ENCODE measurements at places on chromosomes 16 and 17.

GRCh38 chr17:31566992-31567373 lies 175.5 kb downstream of the RAB11FIP4 start:
- DNase-seq = no peak

DNA sequence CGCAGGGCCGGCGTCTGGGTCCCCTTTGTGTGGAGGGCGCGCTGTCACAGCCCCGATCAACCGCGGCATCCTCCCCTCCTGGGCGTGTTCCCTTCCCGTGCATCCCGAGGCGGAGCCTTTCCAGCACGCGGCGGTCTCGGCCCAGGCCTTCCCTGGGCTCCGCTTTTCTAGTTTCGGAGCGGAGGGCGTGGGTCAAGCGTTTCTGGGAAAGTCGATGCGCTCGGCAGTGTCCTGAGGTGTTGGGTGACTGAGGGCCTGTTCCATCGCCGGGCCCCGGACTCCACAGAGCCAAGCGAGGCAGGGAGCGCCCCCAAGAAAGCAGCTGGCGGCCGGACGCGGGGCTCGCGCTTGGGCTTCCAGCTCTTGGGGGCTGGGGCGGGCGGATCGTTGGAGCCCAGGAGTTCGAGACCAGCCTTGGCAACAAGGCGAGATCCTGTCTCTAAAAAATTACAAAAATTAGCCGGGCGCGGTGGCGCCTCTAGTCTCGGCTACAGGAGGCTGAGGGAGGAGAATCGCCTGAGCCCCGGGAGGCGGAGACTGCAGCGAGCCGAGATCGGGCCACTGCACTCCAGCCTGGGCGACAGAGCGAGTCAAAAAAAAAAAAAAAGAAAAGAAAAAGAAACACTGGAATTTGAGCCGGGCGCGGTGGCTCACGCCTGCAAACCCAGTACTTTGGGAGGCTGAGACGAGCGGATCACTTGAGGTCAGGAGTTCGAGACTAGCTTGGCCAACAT lies 806 bp downstream of the IFT140 start:
- no peak for DNase-seq

DNA sequence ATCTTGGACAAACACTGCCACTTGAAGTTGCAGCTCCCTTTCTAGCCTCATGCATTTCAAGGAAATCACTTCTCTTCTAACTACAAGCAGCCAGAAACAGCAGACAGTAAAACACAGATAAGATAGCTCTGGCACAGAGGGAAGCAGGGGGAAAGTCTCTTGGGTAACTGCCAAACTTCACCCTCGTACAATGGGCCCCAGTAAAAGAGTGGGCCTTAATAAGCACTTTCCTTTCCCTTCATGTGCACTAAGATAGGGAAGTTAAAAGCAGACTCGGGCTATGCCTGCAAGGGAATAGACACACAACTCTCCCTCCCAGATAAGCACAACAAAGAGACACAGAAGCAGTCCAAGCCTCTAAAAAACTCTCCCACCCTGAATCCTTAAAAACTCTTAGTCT lies 4.2 kb upstream of the KRTAP4-5 start:
- DNase-seq = no peak

GRCh38 chr17:56594320-56595107 lies 1.0 kb downstream of the NOG start:
- no peak for DNase-seq

DNA sequence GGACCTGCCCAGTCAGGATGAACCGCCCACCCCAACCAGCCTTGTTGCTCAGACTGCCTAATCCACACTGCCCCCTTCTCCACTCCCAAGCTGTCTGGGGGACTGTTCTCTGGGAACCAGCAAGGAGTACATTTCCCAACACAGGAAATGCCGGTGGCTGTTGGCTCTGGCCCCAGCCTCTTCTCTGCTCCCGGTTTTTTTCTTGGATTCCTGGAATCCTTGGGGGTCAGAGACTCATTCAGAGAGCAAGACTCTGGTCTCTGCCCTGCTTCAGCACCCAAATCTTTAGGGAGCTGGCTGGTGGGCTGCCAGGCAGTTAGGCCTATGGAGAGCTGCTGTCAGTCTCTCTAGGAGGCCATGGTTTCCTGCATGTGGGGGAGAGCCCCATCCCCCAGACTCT lies 10.8 kb upstream of the MTMR4 start:
- no peak for DNase-seq

DNA sequence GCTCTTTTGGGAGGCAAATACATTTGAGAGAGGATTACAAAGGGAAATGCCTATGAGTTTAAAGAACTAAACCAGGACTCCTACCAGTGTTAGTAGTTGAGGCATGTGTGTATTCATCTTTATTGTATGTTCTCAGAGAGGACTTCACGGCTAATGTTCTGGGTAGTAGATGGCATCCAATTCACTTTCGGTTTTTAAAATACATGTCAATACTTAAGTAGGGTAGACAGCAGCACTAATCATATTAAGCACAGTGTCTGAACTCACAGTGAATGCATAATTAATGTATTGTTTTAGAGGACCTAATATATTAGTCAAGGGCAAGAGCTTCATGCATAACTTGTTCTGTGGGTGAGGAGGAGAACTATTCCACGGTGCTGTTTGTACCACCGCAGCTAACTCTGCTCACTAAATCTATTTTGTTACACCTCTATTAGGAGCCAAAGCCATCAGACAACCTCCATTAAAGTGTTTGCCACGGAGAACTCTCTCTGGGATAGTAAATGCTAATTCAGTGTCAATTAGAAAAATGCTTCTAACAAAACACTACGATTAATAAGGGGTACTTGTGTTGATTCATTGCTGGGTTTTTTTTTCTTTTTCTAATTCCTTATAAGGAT lies 56.3 kb downstream of the COX10 start:
- no peak for DNase-seq

DNA sequence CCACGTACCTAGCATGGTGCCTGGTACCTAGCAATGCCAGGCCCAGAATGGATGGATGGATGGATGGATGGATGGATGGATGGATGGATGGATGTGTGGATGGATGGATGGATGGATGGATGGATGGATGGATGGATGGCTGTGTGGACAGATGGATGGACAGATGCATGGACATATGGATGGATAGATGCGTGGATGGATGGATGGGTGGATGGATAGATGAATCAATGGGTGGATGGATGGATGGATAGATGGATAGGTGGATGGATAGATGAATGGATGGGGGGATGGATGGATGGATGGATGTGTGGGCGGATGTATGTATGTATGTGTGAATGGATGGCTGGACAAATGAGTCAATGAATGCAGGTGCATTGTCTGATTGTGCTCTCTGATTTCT lies 12.6 kb downstream of the GPR139 start:
- no peak for DNase-seq

DNA sequence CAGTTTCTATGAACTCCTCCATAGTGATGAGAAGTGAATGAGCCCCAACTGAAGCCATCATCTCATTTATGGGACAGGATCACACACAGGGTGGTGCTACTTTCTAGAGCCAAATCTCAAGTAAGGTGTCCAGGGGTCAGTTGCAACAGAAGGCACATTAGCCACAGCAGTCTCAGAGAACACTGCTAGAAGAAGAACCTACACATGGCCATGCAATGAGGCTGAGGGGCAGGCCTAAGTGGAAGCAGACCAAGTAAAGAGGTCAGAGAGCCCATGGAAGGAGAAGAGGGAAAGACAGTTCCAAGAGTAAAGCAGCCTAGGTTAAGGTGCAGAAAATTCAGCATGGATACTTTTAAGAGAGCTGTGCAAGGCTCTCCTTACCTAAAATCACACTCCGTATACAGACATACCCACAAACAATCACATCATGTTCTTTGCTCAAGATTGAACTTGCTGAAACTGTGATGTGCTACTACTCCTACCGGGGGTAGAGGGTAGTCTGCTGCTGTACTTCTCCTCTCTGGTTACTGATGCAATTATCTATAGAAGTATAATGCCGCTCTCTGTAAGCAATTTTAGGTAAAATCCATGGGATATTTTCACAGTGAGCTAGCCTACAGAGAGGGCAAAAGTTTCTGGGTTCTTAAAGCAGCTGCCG lies 1.7 kb downstream of the ABCA8 start:
- DNase-seq = no peak

DNA sequence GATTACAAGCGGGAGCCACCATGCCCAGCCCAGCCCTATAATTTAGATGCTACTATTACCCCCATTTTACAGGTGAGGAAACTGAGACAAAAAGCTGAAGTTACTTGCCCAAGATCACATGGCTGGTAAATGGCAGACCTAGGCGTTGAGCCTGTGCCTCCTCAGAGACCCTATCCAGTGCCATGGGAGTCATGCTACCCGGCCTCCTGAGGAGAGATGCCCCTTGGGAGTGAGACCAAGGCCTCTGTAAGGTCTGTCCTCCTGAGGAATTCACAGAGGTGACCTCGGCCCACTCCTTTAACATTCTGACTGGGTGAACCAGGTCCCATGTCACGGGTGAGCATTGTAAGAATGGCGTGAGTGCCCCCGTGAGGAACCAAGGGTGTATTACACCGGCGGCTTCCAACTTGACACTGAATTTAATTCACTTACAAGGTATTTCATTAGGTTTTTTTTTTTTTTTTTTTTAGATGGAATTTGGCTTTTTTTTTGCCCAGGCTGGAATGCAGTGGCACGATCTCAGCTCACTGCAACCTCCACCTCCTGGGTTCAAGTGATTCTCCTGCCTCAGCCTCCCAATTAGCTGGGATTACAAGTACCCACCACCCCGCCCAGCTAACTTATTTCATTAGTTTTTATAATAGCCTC lies 95.7 kb downstream of the ABCC6 start:
- DNase-seq = peak; percentile 48

GRCh38 chr17:36923814-36924221 lies 13.5 kb upstream of the LHX1 start:
- no peak for DNase-seq

DNA sequence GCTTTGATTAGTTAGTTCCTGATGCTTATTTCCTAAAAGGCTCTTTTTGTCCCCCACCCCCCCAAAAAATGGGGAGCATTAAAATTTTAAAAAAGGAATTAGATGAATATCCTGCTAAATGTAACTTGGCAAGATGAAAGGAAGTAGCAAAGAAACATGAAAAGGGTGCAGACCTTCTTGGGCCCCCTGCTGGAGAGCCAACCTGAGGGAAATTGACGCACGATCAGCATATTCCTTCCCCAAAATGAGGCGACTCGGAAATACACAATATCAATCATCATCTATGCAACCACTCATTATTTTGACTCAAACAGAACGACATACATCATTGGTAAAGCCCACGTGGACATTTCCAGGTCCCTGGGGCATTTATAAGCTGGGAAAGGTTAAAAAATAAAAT lies 59.7 kb downstream of the GRIN2A start:
- no peak for DNase-seq

DNA sequence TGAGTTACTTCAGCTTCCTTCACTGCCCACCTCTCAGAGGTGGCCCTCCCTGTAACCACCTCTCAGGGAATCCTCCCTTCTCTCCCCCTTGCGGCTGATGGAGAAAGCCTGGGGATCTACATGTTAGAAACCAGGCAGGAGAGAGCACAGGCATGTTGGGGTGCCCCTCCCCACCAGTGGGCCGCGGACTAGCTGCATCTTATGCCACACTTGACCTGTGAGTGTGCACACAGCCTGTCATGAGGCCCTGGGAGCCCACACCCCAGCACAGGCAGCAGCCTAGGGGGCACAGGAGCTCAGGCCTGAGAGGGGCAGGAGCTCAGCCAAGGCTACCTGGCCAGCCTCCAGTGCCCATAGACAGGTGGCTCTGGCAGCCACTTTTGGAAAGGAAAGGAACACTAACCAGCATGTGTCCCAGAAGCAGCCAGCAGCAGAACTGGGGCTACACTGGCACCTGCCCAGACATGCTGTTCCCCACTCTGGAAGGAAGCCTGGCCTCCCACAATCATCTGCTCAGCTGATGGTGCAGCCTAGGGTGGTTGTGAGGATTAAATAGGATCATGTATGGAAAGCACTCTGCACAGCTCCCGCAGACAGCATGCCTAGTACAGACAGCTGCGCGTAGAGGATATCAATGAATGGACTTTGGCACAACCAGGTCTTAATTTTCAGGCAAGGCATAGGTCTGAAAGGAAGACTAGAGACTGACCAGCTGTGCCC lies 60.5 kb downstream of the TMEM132E start:
- no peak for DNase-seq

DNA sequence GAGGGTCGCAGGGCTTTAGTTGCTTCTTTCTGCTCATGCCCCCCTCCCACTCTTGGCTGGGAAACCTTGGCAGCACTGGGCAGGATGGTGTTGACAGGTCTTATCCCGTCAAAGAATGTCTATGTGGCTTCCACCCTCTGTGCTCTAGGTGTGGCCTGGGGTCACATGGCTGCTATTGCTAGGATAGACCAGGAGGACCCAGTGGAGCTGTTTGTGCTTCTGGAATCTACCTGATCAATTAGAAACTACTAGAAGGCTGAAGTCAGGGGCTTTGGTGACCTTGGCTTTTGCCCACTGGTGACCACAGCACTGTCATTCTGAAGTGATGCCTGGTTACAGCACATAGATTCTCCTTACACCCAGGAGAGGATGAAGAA lies 105.8 kb downstream of the CMIP start:
- DNase-seq = no peak

DNA sequence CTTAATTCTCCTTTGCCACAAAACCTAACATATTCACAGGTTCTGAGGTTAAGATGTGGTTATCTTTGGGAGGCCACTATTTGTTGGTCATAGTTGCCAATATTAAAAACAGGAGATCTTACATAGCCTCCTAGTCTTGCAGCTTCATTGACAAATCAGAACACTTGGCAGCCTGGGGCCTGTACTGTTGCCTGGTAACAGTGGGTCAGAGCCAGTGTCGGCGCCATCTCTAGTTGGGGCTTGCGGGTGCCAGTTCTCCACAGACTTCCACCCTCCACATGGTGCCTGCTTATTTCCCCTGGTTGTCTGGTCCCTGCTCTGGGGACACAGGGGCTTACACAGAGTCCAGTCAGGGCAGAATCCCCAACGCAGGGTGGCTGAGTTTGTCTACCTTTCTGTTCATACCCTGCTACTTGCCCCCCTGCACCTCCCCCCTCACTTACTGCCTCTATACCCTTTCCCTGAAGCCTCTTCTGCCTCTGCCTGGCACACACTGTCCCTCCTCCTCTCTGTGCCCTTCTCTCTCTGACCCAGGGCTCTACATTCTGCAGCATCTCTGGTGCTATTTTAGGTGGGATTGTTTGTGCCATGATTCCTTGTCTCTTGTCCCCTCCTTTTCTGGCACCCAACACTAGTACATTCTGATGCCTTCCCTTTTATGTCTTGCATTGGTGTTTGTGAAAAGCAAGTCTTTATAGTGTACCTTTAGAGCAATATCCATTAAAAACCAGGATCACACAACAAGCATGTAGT lies 13.4 kb downstream of the EPN2 start:
- no peak for DNase-seq

DNA sequence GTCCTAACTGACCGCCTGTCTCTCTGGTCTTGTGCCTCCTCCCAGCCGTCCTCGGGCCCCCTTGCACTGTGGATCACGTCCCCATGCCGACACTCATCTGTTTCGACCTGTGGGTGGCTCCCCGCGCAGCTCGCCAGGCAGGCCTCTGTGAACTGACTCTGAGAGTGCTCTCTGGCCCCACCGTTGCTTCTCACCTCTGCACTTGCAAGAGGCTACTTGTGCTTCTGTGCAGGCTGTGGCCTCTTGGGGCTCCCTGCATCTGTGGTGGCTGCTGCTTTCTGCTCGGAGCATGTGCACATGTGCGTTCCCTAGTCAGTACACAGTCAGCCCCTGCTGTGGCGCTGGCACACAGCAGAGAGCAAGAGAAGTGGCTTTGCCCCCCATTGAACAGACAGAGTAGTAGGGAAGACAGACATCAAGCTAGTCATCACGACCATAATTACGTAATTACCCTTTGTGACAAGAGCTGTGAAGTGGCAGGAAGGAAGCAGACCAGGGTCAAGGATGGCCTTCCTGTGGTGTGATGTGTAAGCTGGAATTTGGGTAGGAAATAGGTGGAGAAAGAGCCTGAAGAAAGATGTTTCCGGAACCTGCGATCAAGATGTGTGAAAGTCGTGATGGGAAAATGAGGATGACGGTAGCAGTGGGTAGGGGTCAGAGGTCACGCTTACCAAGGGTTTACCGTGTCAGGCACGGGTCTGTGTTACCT lies 256.0 kb upstream of the CACNG5 start:
- no peak for DNase-seq
